Placental epithelial cell (primary cell): ENCODE measurements at places on chromosomes 7 and 10. TPM values are rescaled to one million over a fixed set of nuclear protein-coding genes. Genes with fewer than 3 reads are reported as not detected.

Gene INMT
- total RNA-seq = not detected in 2 replicates

Gene ERVW-1
- total RNA-seq = not detected in 2 replicates

Gene PRLHR
- total RNA-seq = under 0.01 TPM in 1 of 2 replicates, not detected in the other

Gene TRPV5
- total RNA-seq = under 0.01 TPM in 1 of 2 replicates, not detected in the other

Gene FAM25G
- total RNA-seq = 9.0 TPM in 1 of 2 replicates, not detected in the other

Gene LGI1
- under 0.01 TPM in 1 of 2 replicates, not detected in the other for total RNA-seq

Gene PRR15
- total RNA-seq = 286 and 623 TPM in 2 replicates

Gene RBP3
- not detected in 2 replicates for total RNA-seq

Gene PDLIM1
- total RNA-seq = 205 and 290 TPM in 2 replicates

Gene CHRM2
- total RNA-seq = under 0.01 and 0.11 TPM in 2 replicates

Gene PLCE1
- under 0.01 TPM in 2 replicates for total RNA-seq

Gene ENKUR
- 0.39 and 1.1 TPM in 2 replicates for total RNA-seq

Gene TMEM26
- total RNA-seq = under 0.01 TPM in 1 of 2 replicates, not detected in the other

Gene PDE1C
- 0.22 and 0.79 TPM in 2 replicates for total RNA-seq
